ENCODE measurements at places on chromosomes 2 and 18.
A peak's percentile ranks its signal among the peaks of the same experiment; 100 is the strongest.

DNA sequence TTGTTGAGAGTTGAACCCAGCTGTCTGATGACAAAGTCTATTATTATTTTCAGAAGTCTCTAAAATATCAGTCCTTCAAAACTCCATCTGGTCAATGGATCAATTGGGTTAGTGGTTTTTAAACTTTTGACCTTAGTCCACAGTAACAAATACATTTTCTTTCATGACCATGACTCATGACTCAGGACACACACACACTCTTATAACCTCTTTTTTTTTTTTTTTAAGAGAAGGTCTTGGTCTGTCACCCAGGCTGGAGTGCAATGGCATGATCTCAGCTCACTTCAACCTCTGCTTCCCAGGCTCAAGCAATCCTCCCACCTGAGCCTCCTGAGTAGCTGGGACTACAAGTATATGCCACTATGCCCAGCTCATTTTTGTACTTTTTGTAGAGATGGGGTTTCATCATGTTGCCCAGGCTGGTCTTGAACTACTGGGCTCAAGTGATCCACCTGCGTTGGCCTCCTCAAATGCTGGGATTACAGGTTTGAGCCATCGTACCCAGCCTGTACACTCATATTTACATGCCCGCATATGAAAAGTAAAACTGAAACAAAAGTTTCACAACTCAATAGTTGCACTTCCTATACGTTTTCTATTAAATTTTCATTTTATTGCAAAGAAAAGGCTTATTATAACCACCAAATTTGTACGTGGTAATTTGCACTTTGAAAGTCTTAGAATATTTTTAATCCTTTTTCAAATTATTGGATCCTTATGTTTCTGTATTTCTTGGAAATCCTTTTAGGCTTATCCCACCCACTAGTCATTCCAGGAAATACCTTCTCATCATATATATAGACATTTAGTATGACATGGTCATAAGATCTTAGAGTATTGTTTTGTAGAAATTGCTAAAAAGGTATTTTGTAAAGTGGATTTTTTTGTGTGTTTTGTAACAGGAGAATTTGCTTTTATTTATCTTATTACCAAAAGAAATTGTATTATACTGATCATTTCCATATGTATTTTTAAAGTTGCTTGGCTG is 199.0 kb downstream of the LPIN1 start:
- no peak for DNase-seq

DNA sequence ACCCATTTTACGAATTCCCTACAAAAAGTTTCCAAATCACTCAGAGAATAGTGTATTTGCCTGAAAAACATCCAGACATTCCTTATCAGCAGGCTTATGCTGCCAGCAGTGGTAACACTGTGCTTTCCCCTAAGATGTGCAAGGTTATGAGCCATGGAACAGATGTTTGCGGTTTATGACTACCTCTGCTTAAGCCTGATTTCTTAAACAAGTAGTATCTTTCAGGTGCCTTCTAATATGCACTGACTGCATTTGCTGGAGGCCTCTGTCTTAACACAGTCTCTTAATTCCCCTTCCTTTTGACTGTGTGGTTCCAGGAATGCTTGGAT is 54.8 kb downstream of the CDC42EP3 start:
- no peak for DNase-seq

DNA sequence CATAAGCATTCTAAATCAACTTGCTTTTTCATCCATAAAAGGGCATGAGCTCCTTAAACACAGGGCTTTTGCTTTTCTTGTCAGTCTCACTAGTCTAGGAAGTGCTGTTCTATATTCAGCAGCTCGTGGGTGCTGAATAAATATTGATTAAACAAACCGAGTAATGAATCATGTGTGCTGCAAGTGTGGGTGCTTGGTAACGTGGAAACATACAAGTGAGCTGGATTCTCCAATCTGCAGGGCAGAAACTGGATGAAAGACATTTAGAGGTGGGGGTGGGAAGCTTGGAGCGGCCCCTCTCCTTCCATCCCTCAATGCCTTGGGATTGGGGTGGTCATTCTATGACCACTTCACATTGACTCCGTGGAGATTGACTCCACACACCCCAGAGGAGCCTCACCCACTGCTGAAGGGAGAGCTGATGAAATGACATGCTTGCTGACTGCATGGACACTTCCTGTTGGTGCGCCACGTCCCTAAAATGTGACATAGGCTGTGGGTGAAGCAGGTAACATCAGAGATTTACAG is 114.6 kb downstream of the DOCK10 start:
- peak; percentile 48 for DNase-seq

GRCh38 chr2:151176661-151177060 is 85.0 kb downstream of the RBM43 start:
- no peak for DNase-seq

Measured in activated naive CD4-positive, alpha-beta T cell treated with anti-CD3 and anti-CD28 coated beads, Interleukin-2, amount 50 U/mL, for 16 hours (primary cell).